CD14-positive monocyte (primary cell): ENCODE measurements at places on chromosomes 2 and 18.
A peak's percentile ranks its signal among the peaks of the same experiment; 100 is the strongest.

GRCh38 chr2:188845692-188846091 is 128.5 kb upstream of the COL3A1 start:
- DNase-seq, result no peak

GRCh38 chr18:55346961-55347740 is 240.8 kb downstream of the TCF4 start:
- no peak for DNase-seq

DNA sequence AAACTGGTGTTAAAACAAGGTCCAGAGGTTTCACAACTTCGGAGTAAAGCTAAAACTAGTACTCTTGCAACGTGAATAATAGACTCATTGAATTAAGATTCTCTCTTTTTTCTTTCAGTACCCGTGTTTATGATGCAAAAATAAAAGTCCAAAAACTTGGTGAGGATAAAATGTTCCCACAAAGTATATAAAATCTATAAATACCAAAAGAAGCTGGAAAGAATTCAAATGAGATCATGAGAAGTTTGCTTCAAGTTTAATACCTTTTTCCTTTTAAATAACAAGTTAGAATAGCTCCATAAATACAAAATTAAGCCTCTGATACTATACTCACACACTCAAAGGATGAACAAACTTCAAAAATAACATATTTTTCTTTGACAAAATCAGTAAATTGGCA is 34.0 kb downstream of the METTL4 start:
- no peak for DNase-seq

DNA sequence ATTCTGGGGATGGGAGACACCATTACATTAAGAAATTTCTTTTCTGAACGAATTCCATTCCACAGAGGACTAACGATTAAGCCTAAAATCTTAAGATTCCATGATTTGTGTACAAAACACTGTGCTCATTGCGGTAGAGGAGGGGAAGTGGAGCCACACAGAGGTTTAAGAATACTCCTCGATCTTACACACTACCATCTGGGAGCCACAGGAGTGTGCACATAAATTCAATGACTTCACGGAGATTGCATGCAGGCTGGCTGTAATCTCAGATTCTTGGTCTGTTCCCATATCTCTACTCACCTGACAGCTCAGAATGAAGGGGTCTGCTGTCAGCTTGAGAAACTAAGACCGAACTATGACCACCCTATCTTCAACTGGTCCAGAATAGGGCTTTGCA is 762 bp downstream of the VPS4B start:
- peak; percentile 22 for DNase-seq

DNA sequence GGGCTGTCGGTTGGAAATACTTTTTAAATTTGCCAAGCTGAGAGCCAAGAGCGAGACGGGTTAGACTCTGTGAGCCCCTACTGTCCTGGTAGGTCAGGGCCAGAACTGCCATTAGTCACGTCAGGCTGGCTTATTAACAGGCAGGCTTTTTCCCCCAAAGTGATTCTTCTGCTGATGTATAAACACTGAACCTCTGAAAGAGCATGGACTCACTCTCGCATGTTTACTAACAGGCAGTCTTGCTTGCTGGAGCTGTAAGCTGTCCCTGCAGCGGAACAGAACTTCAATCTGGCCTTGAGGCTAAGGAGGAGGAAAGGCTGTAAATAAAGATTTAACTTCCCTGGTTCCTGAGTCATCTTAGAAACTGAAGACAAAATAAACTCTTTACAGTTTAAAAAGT is 288.4 kb downstream of the PIEZO2 start:
- no peak for DNase-seq

- no peak for DNase-seq
Observed at GRCh38 chr2:155218292-155218924, 519.9 kb downstream of the KCNJ3 start.

DNA sequence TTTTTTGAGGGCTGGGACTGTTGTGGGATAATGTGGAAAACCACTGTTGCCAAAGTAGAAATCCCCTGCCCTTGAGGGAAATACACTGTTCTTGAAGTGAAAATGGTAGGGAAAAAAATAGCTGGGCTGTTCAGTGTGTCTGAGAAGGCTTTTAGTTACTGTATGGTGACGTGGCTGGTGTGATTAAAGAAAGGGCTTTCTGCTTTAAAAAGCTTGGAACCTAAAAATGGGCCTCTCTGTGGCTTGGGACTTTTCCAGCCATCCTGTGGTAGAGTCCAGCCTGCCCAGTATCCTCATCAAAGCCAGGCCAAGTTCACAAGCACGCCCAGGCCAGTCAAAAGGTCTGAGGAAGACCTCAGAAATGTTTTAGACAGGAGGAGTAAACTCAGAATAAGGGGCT is 6.8 kb downstream of the MGAT5 start:
- no peak for DNase-seq

DNA sequence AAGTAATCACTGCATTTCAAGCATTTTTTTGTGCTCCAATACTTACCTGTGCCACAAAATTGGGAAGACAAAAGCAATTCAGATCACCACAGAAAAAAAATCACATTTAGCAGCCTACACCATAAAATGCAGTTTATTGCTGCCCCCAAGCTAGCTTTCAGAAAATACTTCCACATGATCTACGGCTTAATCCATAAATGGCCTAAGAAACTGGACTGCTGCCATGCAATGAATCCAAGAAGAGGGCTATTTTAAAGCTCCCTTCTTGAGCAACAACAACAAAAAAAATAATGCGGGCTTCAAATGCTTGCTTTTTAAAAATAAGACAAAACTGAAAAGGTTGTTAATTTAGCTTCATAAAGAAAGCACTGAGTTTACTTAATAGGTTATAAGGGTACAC is 272.3 kb downstream of the RAD51AP2 start:
- DNase-seq, result no peak

- no peak for DNase-seq
Observed at GRCh38 chr2:35864141-35864540, 491.4 kb upstream of the CRIM1 start.

DNA sequence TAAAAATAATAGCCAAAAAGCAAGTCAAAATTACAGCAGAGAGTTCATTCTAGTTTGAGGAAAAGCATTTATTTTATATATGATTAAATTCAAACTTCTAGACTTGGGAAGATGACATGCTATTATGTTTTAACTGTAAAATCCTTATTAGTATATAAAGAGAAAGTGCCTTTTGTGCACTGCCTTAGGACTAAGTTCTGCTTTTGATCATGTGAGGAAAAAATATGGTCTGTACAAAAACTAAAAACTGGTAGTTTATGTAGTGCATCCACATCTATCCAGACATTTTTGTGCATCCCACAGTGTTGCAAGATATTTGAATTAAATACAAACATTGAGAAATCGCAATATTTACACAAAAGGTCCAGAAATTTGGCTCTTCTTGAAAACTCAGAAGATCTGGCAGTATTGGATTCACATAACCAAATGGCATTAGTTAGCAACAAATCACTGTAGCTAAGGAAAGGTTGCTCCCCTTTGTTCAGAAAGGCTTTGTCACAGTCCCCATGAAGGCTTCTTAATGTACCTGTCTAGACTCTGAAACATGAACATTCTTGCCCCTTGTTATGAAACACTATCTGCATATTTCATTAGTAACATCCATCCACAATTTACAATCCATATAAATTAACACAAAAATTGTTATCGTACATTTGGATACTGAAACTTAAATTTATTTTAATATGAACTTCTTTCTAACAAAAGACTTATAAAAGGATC is 2.2 kb downstream of the MMADHC start:
- DNase-seq, result peak; percentile 4
